ENCODE measurements at places on chromosomes 5 and 9.

GRCh38 chr5:2532809-2533208 lies 218.7 kb downstream of the IRX2 start:
- peak; percentile 37 for DNase-seq

GRCh38 chr9:92353051-92353450 lies 27.3 kb downstream of the CENPP start:
- no peak for DNase-seq

DNA sequence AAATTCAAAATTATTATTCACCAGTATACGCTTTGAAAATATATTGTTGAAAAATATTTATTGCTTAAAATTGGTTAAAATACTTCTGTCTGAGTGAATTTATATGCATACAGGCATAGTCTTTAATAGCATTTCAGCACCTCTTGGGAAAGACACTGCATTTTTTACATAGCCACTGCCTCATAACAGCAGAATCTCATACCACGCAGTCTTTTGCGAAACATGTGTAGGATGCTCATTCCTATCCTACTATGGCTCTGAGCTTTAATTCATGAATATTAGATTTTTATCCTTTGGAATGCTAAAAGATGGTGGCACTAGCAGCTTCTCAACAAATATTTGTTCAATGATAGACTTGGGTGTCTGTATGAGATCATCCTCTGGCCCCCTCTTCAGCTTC lies 94.0 kb upstream of the SH3GL2 start:
- DNase-seq: no peak

DNA sequence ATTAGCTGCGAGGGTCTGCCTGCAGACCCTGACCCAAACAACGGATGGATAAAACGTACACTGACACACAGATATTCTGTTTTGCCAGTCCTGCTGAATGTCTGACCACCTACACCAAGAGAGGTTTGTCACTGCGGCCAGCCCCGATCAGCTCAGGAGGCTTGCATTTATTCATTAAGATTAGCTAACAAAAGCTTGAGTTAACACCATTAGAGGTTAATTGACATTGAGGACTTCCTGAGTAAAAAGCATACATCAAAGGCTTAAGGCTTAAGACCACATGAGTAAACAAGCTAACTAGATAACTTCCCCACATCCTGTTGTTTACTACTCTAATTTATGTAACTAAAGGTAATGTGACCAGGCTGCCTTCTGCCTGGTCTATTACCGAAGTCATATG lies 198.1 kb upstream of the TRPC7 start:
- DNase-seq: no peak

DNA sequence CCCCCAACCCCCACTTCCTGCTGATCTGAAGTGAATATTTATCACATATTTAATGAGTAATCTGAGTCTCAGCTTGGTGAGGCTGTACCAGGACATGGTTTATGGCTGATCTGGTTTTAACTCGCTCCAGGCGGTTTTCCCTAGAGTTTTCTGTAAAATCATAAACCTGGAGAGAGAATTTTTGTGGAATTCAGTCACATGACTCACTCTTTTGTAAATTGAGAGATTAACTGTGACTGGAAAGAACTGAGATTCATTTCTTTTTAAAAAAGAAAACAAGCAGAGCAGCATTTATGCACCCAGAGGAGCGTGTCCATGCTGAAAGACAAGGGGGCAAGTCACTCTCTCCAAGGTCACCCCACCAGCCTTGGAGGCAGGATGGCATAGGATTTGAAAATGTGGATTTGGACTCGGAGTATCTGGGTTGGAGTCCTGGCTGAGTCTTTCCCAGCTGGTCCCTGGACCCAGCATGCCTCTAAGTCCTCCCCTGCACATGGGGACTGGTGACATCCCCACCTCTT lies 81.8 kb downstream of the ZNF618 start:
- DNase-seq: peak; percentile 44

GRCh38 chr9:94913550-94913949 lies 187.1 kb downstream of the AOPEP start:
- DNase-seq: no peak

DNA sequence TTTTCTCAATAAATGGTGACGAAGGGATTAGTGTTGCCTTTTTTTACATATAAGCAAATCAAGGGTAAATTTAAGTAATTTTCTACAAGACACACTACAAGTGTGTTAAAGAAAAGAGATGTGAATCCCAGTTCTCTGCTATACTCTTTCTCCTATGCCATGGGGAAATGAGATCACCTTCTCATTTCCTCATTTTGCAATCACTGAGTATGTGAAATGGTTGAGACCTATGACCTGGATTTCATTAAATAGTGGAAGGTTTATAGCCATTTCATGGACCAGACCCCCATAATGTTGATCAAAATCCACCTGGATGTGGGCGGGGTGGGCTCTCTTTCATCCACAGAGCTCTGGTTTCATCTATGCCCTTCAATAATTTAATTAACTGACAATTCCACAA lies 66.9 kb upstream of the SLIT3 start:
- no peak for DNase-seq

GRCh38 chr5:6362846-6363245 lies 15.5 kb downstream of the MED10 start:
- no peak for DNase-seq

DNA sequence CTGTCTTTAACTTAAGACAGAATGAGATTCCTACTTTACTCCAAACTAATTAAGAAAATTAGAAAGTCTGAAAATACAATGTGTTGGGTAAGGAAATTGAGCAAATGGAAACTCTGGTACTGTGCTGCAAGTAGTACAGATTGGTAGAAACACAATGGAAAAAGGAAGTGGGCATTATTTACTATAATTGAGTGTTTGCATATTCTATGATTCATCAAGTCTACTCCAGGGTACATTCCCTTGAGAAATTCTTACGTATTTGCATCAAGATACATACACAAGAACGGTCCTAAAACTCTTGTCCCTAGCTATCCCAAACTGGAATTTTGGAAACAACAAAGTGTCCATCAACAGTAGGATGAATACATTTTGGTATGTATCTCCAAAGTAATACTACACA lies 123.5 kb upstream of the TARS1 start:
- no peak for DNase-seq

DNA sequence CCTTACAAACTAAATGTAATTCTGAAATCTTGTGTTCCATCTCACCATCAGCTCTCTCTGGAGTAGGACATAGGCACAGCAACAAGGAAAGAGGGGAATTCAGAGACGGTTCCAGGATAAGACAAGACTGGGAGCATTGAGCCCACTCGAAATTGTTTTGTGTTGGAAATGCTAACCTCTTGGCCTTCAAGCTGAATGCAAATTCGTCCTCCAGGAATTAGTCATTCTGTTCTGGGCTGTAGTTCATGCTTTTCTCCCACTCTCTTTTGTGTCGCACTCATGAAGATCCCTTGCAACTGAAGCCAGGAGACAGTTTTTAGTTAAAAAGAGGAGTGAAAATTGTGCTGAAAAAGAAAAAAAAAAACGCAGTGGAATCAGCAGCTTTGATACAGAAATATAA lies 121.7 kb upstream of the SEMA6A start:
- no peak for DNase-seq

DNA sequence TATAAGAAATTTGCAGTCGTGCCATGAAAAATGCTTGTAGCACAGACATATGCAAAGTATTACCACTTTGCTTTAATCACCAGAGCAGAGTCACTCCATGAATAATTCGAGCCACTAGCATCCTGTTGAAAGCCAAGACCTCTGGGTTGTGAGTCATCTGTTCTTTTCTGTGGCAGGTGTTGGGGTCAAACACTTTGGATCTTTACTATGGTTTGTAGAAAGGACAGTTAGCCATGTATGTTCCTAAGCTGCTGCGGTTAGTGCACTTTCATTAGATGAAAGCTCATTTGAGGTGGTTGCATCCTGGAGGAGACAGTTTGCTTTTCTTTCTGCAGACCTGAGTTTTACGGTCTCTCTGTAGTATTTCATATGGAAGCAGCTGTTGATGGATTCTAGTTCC lies 223.7 kb downstream of the DMRT2 start:
- DNase-seq: no peak

- peak; percentile 26 for DNase-seq
Observed at GRCh38 chr9:93079371-93079770, 16.6 kb upstream of the CARD19 start.

DNA sequence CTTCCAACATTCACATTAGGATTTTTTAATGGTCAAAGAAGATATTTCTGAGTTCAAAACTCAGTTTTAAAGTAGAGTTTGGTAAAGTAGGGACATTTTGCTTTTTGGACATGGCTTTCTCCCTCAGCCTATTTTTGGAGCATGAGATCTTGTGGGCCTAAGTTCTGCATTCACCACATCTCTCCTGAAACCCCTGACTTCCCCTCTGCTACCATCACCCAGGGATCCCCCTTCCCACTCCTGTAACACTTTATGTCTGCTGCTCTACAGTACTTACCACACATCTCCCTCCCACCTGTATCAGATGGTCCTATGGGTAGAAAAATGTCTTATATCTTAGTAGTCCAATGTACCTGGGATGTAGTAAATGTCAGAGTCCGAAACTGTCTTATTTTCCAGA lies 48.2 kb upstream of the JAK2 start:
- no peak for DNase-seq

- no peak for DNase-seq
Observed at GRCh38 chr5:126481243-126481642, 58.0 kb downstream of the GRAMD2B start.

DNA sequence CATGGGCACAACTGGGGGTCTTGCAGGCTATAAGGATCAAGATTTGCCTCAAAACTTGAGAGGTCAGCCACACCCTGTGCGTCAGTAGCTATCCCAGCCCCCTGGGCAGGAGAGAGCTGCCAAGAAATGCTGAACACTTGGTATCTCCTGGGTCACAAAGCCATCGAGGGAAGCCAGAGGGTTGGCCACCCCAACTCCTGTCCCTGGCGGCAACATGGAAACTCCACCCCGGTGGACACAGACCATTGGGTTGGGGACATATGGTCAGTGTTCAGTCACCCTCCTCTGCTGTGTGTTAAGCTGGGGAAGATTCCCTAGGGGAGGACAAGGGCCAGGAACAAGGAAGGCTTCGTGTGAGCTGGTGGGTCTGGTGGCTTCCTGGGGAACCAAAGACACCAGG lies 140.6 kb downstream of the C5orf15 start:
- no peak for DNase-seq

- no peak for DNase-seq
Observed at GRCh38 chr5:39794513-39795210, 369.9 kb upstream of the DAB2 start.

- no peak for DNase-seq
Observed at GRCh38 chr5:171808951-171809350, 23.3 kb downstream of the SMIM23 start.

DNA sequence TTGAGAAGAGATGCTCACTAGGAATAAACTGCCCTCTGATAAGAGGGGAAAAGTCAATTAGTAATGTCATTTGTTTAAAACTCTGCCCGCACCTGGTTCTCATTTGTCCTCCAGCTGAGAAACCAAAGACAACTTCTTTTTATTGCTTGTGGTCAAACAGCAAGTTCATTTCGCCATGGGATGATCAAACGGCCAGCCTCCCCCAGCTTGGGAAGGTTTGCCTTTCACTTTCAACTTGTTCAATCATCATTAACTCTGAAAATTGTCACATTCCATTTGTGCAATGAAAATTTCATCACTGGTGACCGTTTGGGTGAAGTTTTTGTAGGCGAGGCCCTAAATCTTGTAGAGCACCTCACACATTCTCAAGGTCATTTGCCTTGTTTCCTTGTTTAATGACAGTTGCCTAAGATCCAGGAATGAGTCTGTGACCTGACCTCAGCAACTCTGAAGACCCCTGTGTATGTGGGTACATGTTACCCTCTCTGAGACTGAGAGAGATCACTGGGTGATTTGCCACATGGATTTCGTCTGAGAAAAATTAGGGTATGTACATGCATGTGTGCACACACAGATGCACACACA lies 117.7 kb downstream of the MARCHF3 start:
- no peak for DNase-seq

GRCh38 chr9:91740701-91741100 lies 209.3 kb downstream of the ROR2 start:
- no peak for DNase-seq

GRCh38 chr5:107577394-107577950 lies 93.3 kb downstream of the EFNA5 start:
- no peak for DNase-seq

DNA sequence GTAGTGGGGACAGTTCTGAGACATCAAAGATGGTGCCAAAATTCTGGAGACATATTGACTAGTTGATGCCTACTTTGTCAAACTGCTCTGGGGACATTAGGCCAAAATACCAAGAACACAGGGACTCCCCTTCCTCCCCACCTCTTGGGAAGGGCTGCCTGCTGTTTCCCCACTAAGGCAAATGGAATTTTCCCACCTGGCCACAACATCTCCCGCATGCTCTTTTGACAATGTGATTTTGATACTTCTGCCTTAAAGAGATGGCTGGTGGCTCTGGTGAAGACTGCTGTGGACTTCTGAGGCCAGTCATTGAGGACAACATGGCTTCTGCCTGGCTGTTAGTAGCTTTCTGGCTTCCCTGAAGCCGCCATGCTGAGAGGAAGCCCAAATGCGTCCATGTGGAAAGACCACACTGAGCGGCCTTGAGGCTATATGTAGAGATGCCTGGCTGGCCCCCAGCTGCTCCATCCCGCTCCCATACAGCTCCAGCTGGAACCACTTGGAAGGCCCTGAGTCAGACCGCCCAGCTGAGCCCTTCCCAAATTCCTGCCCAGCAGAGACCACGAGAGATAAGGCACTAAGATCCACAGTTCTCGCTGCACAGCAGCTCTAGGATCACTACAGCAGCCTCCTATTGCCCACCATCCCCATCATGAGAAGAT lies 226.7 kb downstream of the SYK start:
- DNase-seq: no peak

DNA sequence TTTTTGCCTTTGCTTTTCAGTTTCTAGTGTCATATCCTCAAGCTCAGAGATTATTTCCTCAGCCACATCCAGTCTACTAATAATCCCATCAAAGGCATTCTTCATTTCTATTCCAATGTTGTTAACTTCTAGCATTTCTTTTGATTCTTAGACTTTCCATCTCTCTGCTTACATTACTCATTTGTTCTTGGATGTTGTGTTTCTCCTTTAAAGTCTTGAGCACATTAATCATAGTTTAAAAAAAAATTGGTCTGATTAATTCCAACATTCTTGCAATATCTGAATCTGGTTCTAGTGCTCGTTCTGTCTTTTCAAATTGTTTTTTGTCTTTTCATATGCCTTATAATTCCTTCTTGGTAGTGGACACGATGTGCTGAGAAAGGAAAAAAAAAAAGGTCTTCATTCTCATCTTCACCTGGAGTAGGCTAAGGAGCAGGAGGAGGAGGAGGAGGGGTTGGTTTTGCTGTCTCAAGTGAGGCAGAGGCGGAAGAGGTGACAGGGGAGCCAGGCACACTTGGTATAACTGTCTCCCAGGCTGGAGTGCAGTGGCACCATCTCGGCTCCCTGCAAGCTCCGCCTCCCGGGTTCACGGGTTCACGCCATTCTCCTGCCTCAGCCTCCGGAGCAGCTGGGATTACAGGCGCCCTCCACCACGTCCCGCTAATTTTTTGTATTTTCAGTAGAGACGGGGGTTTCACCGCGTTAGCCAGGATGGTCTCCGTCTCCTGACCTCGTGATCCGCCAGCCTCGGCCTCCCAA lies 16.3 kb downstream of the PRXL2C start:
- DNase-seq: no peak

DNA sequence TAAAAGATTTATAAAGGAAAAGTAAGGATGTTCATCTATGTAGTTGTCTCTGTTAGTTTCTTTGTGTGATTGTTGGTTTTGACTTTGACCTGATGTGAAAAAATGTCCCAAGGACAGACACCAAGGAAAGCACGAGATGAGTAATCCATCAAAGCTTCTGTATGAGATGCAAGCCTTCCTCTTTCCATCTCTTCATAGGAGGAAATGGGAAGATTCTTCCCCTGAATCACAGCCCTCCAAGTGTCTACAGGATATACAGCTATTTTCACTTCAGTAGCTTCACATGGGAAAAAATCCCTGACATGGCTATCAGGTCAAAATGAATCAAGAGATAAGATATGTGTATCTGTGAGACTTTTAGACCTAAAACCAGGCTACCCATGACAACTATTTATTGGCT lies 29.0 kb upstream of the CEMIP2 start:
- DNase-seq: no peak
